Bladder microvascular endothelial cell (primary cell): ENCODE measurements at places on chromosomes 1 and 21. TPM values are rescaled to one million over a fixed set of nuclear protein-coding genes. Genes with fewer than 3 reads are reported as not detected.

The REG4 gene
- total RNA-seq = not detected in 2 replicates

The RIPK4 gene
- total RNA-seq = under 0.01 and 0.06 TPM in 2 replicates

The CFAP57 gene
- 0.16 and 0.31 TPM in 2 replicates for total RNA-seq

The ZNF648 gene
- not detected in 2 replicates for total RNA-seq

The PUM1 gene
- 38.4 and 162 TPM in 2 replicates for total RNA-seq

The ST6GALNAC5 gene
- total RNA-seq = not detected in 2 replicates
